Kasumi-1 (cell line): ENCODE measurements at places on chromosomes 2 and 18.
A peak's percentile ranks its signal among the peaks of the same experiment; 100 is the strongest.

DNA sequence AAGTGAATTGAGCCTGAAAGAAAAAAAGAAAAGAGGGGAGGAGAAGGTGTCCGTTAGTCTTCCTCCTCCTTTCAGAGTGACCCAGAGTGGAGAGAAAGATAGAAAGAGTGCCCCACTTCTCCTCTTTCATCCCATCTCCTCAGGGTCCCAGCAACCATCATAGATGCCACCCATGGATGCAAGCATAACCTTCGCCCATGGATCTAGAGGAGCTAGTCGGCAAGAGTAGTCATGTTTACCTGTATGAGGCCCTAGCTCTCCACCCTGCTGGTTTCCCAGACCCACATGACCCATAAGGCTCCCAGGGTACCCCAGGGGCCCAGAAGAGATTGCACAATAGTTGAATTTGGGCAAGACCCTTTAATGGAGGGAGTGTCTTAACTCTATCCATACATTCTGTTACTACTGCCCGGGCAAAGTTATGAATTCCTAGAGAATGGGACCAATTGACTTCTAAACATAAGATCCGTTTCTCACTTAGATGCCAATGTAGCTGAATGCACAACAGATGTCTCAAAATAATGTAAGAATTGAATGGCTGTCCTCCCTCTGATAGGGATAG lies 56.1 kb upstream of the CDCA7 start:
- DNase-seq: no peak

- no peak for DNase-seq
These were observed 220.7 kb downstream of the PTH2R start for GRCh38 chr2:208627110-208627884.

DNA sequence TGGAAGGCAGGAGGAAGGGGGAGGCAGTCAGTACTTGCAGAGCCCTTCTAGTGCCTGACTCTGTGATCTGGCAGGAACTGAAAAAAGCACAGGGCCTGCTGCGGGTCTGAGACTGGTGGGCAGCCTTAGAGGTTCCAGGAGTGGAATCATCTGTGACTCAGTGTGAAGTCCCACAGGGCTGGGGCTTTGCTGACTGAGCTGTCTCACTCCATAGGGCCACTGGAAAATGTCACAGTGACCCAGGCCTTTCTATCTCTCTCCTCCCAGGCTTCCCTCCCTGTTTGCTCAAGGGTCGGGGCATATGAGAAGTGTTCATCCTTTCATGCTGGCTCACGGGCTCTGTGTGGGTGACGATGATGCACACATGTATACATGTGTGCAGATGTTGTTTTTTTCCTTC lies 47.1 kb upstream of the ZFP36L2 start:
- no peak for DNase-seq

- no peak for DNase-seq
These were observed 55.1 kb downstream of the ADD2 start for GRCh38 chr2:70712916-70713315.

GRCh38 chr2:85628658-85629057 lies 12.7 kb downstream of the USP39 start:
- peak; percentile 24 for DNase-seq

DNA sequence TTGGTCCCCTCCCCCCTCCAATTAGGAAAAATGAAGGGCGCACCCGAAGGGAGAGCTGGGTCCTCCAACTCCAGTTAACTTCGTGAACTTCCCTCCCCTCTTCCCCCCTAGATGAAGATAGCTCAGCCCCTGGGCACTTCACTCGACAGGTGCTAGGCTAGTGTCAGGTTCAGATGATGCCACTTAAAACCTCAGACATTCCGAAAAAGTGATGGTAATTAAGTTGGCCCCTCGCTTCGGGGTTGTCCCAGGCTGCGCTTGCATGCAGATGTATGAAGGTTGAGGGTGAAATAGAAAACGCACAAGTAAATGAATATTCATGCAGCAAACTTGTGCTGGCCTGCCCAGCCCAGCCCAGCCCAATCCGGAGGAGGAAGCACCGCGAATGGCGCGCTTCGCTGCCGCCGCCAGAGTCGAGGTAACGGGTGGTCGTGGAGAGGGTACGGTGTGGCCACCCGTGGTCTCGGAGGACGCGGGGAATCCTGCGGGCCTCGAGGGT lies 3.0 kb upstream of the GBX2 start:
- DNase-seq: no peak

DNA sequence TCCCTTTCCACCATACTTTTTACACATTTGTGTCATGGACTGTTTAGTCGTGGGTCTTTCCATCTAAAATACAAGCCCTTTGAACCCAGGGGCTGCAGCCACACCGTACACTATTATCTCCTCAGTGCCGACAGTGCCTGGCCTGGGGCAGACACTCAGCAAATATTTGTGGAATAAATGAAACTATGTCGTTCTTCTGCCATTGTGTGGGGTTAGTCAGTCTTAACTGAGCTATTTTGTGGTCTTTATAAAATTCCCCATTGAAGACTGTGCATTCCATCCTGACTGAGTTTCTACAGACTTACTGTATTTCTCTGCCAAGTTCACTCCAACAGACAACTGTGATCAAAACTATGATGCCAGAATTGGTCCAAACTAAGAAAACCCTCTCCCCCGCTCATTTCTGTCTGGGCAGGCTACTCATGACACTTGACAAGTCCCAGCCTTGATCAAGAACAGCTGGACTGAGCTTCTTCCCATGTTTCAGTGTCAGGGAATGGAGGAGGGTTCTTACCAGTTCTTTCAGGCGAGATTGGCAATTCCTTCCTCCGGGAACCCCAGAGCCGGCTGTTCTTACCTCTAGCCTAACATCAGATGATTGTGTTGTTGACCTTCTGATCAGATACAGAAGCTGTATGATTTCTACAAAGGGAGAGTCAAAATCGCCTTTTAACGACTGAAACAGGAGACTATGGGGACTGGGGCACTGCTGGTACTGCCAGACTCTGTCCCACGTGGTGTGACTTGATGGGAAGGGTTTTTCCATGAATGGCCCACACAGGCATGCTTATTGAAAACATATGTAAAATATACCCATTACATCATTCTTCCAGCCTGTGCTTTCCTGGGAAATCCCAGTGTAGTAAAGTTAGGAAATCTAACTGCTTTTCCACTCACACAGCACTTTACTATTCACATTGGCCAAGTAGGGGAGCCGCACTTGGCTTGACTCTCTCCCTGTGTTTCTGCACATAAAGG lies 77.4 kb upstream of the NPAS2 start:
- DNase-seq: no peak

DNA sequence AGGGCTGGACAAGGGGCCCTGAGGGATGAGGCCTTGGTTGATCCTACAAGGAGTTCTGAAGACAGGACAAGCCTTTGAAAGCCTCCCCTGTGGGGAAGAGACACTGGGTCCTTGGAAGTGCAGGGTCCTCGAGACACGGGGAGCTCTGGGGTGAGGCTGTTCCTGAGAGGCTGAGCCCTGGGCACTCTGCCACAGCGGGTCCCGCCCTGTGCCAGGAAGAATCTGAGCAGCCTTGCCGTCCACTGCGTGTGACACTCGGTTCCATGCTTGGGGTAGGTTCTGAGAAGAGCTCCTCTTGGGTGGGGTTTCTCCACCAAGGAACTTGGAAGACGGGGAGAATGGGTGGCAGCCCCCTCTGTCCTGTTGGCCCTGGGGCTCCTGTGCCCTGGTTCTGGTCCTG lies 13.9 kb downstream of the SNTG2 start:
- no peak for DNase-seq

DNA sequence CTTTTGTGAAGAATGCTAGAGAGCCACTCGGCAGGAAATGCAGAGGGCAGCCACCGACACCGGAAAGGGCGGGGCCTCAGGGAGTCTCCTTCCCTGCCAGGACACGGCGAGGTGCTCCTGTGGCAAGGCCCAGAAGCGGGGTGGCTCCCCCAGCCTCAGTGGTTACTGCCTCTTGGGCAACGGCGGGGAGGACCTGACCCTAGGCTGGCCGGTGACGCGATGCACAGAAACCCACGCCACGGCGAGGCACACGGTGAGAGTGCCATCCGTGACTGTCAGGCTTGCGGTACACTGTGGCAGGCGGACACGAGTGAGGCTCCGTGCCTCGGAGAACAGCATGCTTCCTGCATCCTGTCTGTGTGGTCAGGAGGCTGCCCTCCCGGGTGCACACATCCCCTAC lies 47.8 kb downstream of the ZAP70 start:
- peak; percentile 23 for DNase-seq

GRCh38 chr2:61512768-61513398 lies 25.3 kb downstream of the XPO1 start:
- DNase-seq: no peak

DNA sequence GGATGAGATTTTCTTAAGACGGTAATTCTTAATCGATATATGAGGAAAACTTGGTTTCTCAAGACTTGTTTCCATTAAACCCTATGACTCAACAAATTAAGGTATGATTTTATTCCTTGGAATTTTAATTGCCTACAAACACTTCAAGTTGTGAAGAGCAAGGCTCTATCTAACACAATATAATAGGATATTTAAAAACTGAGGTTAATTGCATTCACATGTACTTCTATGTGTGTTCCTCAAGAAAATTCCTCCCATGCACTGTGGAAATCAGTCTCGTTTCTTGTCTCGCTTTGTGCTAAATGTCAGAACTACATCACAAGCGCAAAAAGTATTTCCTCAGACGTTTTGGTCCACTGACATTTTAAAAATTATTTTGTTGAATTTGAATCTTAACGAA lies 109.6 kb upstream of the UNC80 start:
- no peak for DNase-seq

DNA sequence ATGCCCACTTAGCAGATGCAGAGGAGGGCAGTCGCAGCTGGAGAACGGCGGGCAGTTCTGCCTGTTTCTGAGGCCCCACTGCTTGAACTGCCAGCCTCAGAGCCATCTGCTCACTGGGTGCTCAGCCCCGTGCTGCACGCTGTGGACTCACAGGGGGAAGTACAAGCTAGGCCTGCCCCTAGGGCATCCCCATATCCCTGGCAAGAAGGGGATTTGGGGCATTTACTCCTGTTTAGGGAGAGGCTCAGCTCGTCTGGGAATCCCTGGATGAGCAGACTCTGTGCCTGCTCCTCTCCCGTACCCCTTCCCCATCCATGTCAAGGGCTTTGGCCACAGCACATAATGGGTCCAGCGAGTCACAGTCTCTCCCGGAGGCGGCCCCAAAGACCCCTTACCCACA lies 169.8 kb upstream of the PKDCC start:
- no peak for DNase-seq

GRCh38 chr2:39514825-39515224 lies 77.7 kb upstream of the MAP4K3 start:
- DNase-seq: no peak

- DNase-seq: no peak
These were observed 33.5 kb upstream of the IHH start for GRCh38 chr2:219094171-219094570.

DNA sequence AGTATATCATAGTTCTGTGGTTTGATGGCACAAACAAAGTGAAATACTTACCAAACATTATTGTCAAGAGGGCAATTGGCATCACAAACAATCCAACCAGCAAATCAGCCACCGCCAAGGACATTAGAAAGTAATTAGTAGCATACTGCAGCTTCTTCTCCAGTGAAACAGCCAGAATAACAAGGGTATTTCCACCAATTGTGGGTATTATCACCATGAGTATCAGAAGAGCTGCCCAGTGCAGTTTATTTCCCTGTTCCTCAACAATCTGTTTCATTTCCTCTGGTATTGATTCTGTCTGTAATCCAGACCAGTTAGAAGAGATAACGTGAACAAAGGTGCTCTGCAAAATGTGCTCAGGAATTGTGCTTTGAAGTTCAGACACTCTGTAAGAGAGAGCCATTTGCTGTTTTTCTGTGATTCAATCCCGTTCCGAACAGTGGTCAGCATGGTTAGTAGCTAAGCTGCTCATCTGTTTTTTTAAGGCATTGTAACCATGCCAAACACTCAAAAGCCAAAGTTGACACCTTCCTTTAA lies 1.4 kb downstream of the HTR2B start:
- no peak for DNase-seq

DNA sequence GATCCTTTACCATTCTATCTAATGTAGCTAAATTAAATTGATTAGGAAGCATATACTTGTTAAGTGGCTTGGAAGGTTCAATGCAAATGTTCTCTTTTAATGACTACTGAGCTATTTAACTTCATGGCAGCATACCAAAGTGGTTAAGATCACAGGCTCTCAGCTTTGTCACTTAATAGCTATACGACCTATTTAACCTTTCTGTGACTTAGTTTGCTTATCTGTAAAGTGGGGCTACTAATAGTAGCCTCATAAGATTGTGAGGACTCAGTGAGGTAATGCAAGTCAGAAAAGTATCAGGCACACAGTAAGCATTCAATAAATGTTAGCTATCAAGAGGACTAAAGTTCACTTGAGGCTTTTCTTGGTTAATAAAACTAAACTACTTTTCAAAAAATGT lies 4.3 kb downstream of the CKAP2L start:
- DNase-seq: no peak
